Activated CD8-positive, alpha-beta memory T cell treated with anti-CD3 and anti-CD28 coated beads for 1 hour (primary cell): ENCODE measurements at places on chromosomes 12 and 14.
A peak's percentile ranks its signal among the peaks of the same experiment; 100 is the strongest.

DNA sequence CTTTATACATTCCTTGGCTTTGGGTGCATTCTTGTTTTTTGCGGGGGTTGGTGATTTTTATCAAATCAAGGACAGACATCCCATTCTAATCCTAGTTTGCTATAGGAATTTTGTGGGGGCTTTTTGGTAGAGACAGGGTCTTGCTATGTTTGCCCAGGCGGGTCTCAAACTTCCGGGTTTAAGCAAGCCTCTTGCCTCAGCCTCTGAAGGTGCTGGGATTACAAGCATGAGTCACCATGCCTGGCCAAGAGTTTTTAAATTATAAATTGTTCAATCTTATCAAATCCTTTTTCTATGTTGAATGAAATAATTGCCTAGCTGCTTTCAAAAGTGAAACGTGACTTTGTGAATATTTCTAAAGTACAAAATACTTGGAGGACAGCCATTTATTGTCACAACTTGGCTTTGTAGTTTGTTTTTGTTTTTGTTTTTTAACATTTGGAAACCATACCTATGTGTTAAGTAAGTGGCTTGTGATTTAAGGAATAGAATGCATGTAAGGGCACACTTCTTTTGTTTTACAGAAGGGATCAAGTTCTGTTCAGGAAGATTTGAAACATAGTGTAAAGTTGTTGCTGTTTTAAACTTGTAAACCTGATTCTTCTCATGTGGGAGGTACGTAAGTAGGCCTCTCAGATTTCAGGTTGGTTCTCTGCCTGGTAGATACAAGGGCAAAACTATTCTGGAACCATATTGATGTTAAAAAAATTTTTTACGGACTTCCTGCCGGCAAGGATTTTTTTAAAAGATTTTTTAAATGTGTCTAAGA is 13.4 kb downstream of the MARK3 start:
- DNase-seq = no peak

DNA sequence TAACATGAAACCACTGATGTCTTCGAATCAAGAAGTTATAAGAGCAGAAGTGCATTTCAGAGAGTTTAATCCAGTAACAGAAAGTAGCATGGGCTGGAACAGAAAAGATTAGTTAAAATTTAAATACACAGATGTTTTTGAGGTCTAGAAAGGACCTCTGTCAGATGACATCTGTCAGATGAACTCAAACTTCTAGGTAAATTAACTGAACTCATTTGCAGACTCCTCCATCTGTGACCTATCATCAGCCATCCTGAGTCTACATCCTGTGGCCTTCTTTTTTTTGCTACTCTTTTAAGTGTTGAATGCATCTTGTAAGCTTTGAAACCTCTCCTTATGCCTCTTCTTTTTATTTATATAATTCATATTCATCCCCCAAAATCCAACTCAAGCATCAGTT is 53.3 kb downstream of the C2CD5 start:
- DNase-seq = no peak

- DNase-seq = no peak
These were observed 447.2 kb downstream of the SNAPC1 start for GRCh38 chr14:62209287-62209899.

DNA sequence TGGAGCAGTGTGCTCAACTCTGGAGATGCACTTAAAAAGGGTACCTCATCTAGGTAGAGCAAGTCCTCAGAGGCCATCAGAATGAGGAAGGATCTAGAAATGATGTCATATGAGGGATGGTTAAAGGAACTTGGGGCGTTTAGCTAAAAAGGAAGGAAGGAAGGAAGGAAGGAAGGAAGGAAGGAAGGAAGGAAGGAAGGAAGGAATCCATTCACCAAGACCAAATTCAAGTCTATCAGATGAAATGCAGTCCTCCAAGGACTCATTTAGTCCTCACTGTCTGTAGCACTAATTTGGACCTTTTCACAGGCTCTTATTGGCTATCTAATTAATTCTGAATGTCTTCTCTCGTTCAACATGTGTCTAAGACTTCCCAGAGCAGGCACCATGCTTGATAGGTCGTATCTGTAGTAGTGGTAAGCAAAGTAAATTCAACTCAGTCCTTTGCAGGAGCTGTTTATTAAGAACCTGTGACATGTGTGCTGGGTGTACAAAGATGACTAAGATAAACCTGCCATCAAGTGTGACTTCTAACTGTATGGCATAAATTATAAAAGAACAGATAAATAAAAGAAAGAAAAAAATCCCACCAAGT is 63.5 kb downstream of the LLPH start:
- no peak for DNase-seq

GRCh38 chr12:3291939-3292338 is 199.1 kb upstream of the PRMT8 start:
- no peak for DNase-seq

GRCh38 chr14:104776961-104777807 is 18.4 kb downstream of the AKT1 start:
- no peak for DNase-seq

- DNase-seq = no peak
These were observed 57.1 kb downstream of the FBXO34 start for GRCh38 chr14:55328317-55328716.

- DNase-seq = no peak
These were observed 29.6 kb downstream of the SMUG1 start for GRCh38 chr12:54159140-54159539.

- peak; percentile 13 for DNase-seq
These were observed 172.8 kb upstream of the DCN start for GRCh38 chr12:91355150-91356006.

GRCh38 chr14:76777721-76778120 is 16.5 kb downstream of the VASH1 start:
- no peak for DNase-seq

DNA sequence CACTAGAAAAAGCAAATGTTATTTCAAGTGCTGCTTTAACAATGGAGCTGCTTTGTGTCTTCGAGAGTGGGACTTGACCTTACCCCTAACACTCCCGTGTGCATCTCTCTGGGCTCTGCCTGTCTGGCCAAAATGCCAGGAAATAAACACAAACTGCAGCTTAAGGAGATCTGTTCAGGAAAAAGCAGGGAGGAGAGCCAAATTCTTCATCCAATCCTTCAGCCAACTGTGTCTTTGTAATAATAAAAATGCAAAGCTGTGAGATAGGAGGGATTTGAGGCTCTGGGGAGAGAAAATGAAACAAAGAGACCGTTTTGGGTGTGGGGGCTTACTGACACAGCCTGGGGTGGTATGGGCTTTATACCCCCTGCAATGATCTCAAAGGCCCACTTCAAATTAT is 85.8 kb upstream of the WSCD2 start:
- DNase-seq = no peak

GRCh38 chr14:65332141-65332871 is 80.2 kb upstream of the FUT8 start:
- DNase-seq = no peak

DNA sequence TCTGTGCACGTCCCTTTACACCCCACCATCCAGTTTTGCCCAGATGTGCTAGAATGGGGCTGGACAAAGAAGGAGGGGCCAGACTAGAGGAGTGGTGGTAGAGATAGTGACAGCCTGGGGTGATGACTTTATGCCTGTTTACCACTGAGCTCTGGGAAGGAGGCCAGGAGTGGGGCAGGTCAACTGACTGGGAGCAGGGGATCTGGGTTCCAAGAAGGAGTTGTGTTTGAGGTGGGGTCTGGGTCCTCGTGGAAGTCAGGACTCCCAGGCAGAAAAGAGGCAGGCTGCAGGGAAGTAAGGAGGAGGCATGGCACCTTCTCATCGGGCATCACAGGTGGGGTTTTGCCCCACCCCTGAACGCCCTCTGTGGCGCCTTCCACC is 315 bp downstream of the LTB4R2 start:
- no peak for DNase-seq

GRCh38 chr12:75447691-75448393 is 32.7 kb upstream of the GLIPR1 start:
- no peak for DNase-seq

- no peak for DNase-seq
These were observed 5.4 kb upstream of the ANO4 start for GRCh38 chr12:100789146-100789545.

GRCh38 chr14:55645845-55646832 is 66.1 kb downstream of the KTN1 start:
- DNase-seq = no peak

GRCh38 chr12:124616394-124617221 is 49.2 kb upstream of the NCOR2 start:
- DNase-seq = no peak

GRCh38 chr12:128671528-128672042 is 152.2 kb downstream of the SLC15A4 start:
- DNase-seq = no peak

- no peak for DNase-seq
These were observed 28.1 kb downstream of the ARF6 start for GRCh38 chr14:49920935-49921334.

DNA sequence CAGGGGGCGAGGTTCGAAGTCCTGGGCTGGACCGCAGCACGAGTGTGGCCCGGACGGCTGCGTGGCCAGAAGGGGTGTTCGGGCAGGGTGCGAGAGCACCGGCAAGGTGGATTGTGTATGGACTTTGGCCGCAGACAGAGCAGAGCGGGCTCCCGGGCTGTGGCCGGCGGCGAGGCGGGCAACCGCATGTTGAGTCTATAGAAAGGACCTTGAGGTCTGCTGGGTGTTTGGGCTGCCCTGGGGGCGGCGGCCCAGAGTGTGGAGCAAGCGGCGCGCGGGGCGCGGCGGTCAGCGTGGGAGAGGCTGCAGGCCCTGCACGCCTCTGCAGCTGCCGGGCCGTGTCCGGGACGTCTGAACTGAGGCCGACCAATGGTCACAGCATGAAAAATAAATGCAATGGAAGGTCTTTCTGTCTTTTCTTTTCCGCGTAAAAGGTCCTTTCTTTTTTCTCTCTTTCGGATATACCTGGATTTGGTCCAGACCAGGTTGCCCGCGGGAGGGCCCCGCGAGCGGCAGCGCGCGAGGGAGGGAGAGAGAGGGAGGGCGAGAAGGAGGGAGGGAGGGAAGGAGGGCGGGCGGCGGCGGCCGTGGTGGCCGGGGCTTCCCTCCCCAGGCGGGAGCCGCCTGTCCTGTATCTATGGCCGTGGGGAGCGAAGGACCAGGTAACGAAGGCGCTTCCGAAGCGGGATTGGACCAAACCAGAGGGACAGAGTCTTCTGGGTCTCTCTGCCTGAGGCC is 5.5 kb upstream of the HOXC9 start:
- DNase-seq = no peak

DNA sequence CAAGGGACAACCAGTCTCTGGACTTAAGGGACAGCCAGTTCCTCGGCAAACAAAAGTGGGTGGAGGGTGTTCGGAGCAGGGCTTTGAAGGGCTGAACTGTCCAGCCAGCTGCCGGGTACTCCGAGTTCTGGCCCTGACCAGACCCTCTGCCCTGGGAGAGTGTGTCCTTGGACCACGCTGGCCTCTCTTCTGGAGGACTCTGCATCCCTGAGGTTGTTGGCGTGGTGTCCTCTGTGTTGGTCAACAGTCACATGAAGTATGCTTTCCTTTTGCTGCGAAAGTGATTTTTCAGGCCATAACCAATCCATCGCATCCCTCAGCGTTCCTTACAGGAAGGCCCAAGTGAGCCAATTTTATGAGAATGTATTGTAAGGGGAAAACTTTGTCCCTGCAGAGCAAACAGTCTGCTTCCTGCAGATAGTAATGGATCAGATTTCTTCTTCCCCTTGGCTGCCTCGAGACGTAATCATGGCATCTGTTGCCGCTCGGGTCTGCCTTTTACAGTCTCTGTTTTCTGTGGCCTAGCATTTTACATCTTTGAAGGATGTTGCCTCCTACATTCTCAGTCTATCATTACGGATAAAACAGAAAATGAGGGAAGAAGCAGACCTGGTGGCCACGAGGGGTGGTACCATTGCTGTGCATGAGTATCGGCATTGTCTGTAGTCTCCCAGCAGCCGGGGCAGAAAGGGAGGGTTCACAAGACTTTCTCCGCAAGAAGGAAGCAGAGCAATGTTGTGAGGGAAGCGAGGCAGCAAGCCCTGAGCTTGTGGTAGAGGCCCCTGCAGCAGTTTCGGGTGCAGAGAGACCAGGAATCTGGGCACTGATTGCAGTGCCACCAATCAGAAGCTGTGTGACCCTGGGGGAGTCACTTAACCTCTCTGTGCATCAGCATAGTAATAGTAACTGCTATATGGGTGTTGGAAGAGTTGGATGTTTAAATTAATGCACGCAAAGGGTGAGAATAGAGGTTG is 47.4 kb downstream of the SMIM41 start:
- no peak for DNase-seq

DNA sequence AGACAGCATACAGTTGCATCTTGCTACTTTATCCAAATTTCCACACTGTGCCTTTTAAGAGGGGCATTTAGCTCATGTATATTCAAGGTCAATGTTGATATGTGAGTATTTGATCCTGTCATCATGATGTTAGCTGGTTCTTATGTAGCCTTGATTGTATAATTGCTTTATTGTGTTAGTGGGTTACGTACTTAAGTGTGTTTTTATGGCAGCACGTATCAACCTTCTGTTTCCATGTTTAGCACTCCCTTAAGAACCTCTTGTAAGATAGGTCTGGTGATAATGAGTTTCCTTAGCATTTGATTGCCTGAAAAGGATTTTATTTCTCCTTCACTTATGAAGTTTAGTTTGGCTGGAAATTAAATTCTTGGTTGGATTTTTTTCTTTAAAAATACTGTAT is 445.2 kb downstream of the NAV3 start:
- DNase-seq = no peak

DNA sequence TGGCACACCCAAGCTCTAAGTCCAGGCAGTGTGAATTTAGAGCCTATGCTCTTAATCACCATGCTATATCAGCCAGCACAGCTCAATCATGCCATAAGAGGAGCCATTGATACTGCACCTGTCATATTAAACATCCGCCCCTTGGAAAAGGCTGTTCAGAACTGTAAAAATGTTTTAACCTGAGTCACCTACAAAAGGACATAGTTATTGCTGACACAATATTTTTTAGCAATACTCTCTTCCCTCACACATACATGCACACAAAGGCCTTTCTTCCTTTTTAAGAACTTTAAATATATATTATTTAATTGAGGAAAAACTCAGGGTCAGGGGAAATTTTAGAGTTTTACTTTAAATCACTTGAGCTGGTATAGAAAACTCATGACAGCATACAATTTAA is 83.5 kb upstream of the ATXN7L3B start:
- DNase-seq = no peak

DNA sequence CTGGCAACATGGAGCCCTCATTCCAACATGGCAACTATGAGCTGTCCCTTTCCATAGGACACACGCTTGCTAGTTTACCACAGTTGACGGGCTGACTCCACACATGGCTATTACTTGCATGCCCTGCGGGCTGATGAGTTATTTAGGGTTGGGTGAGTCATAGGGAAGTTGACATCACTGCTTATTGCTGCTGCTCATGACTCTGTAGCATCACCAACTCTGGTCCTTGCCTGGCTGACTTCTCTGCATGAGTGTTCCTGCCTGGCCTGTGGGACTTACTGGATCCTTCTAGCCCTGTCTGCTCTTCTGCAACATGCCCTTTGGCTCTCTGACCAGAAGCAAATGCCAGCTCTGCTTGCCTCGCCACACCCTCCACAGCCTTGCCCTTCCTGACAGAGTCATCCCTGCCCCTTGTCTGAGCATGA is 199.5 kb downstream of the ANO6 start:
- no peak for DNase-seq
